Activated CD8-positive, alpha-beta memory T cell treated with anti-CD3 and anti-CD28 coated beads, Interleukin-2, amount 10 ng/mL, durations not matched to agents 7 days and 5 days (primary cell): ENCODE measurements at places on chromosomes 5 and 9.
A peak's percentile ranks its signal among the peaks of the same experiment; 100 is the strongest.

DNA sequence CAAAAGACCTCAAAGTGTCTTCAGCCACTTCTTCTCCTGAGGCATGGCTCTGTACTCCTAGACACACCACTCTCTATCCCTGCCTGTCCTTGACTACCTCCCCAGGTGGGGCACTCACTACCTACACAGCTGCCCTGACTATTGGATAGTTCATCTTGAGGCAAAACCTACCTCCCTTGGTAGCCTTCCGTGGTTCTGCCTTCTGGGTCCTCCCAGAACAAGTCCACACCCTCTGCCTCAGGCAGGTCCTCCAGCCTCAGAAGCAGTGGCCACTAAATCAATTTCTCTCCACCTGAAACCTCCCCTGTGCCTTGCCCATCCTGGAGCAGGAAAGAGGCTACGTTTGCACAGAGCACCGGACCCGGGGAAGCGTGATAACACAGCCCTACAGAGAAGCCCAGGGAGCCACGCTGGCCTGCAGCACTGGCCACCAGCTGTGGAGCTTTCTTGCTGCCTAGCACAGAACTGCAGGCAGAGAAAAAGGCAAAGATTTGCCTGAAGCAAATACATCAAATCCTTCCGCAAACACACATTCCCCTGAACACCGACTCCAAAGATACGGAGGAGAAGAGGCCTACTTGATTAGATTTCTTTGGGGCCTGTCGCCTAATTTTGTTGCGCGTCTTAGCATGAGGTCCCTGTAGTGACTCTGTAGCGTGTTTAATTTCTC, 141.8 kb downstream of the C9orf50 start:
- no peak for DNase-seq

GRCh38 chr5:175697846-175698245, 40.0 kb downstream of the HRH2 start:
- DNase-seq = no peak

- DNase-seq = no peak
These were observed 72.1 kb downstream of the RAI14 start for GRCh38 chr5:34728236-34728635.

DNA sequence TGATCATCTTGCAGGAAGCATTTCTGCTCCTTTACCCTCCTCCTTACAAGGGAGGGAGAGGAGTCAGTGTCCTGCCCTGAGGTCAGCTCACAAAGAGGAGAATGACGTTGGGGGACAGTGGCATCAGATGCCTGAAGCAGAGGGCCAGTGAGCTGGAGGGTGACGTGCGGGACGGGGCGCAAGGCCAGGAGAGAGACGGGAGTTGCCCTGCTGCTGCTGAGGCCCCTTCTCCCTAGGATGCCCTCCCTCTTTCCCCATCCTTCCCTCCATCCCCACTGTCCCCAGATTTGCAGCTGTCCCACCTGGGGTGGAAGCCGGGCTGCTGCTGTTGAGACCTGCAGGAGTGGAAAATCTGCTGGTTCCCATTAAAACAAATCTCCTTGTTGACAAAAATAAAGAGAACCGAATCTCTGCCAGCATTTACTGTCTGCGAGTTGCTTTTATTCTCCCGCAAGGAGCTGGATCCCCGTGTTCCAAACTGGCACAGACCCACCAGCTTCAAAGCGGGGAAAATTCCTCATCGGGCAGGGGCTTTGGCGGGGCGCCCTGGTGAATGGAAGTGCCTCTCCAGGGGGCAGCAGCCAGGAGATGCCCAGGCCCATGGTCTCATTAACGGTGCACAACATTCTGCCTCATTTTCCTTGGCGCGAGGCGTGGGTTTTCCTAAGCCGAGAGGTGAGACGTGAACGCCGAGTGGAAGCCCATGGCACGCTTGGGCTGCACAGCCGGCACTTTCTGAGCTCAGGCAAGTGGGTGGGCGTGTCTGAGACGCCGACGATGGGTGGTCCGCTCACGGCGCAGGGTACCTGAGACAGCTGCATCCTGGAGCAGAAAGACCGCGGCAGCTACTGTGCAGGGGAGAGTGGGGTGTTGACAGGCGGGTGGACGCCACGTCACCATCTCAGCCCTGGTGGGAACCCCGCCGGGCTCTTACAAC, 13.9 kb upstream of the COL5A1 start:
- DNase-seq = no peak

GRCh38 chr5:23223846-23224245, 283.6 kb upstream of the PRDM9 start:
- no peak for DNase-seq

DNA sequence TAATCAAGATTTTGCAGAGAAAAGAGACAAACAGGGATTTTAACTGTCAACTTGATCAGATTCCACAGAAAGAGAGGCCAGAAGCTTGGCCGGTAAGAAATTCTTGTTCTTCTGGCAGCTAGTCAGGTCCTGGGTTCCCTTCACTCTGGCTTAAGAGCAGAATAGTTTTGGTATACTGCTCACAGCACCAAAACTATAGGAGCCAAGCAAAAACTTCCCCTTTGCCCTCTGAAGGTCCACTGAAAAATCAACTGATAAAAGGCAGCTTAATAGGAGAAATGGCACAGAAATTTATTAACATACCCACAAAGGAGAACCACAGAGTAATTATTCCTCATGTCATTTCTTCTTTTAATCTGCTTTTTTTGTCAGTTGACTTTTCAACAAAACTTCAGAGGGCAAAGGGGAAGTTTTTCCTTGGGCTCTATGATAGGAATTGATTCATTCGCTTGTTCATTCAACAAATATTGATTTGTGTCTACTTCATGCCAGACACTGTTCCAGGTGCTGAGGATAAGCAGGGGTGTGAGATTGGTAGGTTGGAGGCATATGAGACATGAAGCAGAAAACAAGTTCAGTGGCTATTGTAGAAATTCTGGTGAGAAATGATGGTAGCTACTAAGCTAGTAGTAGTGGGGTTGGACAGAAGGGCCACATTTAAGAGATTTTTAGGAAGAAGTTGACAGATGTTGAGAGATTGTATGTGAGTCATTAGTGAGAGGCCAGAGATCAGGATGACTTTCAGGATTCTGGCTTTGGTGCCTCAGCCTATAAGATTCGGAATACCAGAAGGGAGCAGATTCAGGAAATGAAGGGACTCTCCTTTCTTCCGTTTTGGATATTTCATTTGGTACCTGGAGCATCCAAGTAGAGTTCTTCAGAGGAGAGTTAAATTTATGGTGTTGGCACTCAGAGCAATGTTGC, 20.6 kb upstream of the NNT start:
- DNase-seq = no peak

DNA sequence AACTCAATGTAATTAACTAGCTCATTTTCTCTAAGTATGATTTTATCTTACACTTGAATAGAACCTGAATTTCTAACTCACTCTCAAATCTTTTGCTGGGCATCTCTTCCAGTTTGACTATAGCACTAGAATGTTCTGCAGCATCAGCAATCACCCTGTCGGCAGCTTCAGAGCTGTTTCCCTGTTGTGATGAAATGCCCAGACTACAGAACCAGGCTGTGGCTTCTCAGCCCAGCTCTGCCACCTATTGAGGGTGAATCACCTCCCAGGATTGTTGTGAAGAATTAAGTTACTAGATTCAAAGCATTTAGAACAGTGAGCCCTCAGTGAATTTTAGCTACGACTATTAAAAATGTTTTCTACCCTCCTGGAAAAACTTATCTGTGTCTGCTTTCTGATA, 90.4 kb upstream of the ANKRD55 start:
- no peak for DNase-seq

GRCh38 chr5:120591911-120592310, 127.8 kb downstream of the PRR16 start:
- no peak for DNase-seq

DNA sequence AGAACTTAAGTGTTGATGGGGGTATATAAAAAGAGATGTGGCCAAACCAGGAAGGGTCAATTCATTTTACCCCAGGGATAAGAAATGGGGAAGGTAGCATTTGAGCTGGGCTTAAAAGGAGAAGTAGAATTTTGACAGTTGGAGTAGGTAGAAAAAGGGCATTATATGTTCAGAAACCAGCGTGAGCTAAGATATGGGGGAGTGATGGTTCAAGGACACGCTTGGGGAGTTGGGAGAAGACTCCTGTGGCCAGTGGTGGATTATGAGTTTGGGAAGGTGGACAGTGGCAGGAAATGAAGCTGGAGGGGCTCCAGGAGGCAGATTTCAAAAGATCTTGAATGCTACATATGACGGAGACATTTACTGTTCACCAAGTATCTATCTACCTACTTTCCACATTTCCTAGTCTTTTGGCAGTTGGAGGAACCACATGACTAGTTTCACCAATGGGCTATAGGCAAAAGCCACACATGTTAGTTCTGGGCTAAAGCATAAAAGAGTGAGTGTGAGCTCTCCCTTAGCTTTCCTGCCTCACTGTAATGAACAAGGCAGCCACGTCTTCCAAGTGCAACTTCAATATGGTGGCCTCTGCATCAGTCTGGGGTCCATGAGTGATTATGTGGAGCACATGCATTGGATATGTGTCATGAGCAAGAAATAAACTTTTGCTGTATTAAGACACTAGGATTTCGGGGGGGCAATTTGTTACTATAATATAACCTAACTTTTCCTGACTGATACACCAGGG, 15.7 kb upstream of the GSN start:
- no peak for DNase-seq

GRCh38 chr5:68465133-68465532, 249.6 kb downstream of the PIK3R1 start:
- DNase-seq = peak; percentile 67

DNA sequence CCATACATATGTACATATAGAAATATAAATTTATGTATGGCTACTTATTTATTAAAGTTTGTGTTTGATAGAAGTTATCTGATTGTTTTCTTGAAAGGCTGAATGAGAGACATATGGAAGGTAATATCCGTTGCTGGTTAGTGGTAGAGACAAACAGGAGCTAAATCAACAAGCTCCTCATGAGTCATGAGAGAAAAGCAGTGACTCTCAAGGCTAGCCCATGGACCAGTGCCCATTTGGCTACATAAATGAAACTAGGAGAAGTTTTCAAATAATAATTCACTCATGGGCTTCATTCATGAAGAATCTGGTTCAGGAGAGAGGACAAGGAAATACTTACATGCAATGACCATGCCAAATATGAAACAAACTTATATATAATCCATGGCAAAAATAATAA, 504.5 kb upstream of the ITGA1 start:
- no peak for DNase-seq

- no peak for DNase-seq
These were observed 340.0 kb downstream of the GABRG2 start for GRCh38 chr5:162407614-162408013.
